GF-D8 (cell line): ENCODE measurements at places on chromosomes 12 and 14.
A peak's percentile ranks its signal among the peaks of the same experiment; 100 is the strongest.

- no peak for DNase-seq
These were observed 20.6 kb upstream of the PYGL start for GRCh38 chr14:50964683-50965390.

DNA sequence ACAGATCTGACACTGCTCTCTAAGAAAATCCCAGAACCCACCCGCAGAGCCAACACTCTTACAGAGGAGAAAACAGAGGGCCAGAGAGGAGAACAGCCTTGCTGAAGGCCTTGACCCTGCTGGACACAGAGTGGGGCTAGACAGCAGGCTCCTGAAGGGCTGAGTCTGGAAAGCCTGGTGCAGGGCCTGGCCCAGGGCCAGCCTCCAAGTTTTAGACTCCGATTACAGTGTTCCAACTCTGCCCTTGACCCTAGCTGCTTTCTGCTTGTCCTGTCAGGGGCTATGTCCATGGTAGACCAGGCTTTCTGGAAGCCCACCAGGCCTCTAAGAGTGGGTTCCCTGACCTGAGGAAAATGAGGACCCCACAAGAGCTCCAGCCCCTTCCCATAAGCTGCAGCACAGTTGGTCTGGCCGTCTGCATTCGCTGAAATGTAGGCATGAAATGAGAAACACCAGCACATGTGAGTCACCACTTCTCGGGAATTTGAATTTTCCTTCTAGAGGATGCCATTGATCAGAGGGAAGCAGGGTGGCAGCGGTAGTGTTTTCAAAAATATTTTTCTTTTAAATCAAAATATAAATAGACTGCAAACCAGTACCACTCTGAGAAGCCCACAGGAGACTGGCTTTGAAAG, 154.4 kb downstream of the CALM1 start:
- DNase-seq, result no peak

DNA sequence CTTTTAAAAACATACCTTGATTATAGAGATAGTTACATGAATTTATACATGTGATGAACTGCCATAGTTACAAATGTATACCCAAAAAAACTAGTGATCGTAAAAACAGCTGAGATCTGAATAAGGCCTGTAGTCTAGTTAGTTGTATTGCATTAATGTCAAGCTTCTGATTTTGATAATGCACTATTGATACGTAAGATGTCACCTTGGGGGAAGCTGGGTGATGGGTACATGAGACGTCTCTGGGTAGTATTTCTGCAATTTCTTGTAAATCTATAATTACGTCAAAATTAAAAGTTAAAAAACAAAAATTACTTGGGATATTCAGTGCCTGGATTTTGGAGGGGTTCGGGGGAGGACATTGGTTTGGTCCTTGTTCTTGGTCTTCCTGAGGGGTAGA, 144.4 kb downstream of the SAMD4A start:
- DNase-seq, result no peak

DNA sequence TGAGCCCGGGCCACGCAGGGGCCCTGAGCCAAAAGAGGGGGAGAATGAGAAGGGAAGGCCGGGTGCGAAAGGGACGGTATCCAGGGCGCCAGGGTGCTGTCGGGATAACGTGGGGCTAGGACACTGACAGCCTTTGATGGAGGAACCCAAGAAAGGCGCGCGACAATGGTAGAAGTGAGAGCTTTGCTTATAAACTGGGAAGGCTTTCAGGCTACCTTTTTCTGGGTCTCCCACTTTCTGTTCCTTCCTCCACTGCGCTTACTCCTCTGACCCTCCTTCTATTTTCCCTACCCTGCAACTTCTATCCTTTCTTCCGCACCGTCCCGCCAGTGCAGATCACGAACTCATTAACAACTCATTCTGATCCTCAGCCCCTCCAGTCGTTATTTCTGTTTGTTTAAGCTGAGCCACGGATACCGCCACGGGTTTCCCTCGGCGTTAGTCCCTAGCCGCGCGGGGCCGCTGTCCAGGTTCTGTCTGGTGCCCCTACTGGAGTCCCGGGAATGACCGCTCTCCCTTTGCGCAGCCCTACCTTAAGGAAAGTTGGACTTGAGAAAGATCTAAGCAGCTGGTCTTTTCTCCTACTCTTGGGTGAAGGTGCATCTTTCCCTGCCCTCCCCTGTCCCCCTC, 3.0 kb downstream of the SSTR1 start:
- DNase-seq, result no peak

- DNase-seq, result no peak
These were observed 54.5 kb upstream of the EVL start for GRCh38 chr14:100010679-100011078.

DNA sequence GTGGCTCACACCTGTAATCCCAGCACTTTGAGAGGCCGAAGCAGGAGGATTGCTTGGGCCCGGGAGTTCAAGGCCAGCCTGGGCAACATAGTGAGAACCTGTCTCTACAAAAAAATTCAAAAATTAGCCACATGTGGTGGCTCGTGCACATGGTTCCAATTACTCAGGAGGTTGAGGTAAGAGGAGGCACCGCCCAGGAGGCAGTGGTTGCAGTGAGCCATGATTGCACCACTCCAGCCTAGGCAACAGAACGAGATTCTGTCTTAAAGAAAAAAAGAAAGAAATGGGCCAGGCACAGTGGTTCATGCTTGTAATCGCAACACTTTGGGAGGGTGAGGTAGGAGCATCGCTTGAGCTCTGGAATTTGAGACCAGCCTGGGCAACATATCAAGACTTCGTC, 33.5 kb downstream of the MAP1LC3B2 start:
- peak; percentile 5 for DNase-seq

- no peak for DNase-seq
These were observed 40.2 kb downstream of the RIC8B start for GRCh38 chr12:106814714-106815113.

- DNase-seq, result no peak
These were observed 58.2 kb downstream of the CACNA1C start for GRCh38 chr12:2110849-2111566.

DNA sequence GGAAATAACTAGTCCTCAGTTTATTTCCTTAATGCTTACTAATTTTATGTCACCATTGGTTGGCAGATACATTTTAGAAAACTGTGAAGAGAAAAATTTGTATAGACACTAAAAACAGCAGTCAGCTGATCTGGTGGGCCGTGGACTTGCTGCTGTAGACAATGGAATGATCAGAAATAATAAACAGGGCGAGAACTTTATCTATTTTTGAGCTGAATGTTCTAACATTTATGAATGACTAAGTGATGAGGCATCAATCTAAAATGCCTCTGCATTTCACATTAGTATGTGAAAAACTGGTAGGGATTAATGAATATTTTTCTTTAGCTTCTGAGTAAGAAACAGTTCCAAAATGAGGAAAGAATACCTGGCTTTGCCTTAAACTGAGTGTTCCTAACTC, 24.8 kb upstream of the PKP2 start:
- no peak for DNase-seq

DNA sequence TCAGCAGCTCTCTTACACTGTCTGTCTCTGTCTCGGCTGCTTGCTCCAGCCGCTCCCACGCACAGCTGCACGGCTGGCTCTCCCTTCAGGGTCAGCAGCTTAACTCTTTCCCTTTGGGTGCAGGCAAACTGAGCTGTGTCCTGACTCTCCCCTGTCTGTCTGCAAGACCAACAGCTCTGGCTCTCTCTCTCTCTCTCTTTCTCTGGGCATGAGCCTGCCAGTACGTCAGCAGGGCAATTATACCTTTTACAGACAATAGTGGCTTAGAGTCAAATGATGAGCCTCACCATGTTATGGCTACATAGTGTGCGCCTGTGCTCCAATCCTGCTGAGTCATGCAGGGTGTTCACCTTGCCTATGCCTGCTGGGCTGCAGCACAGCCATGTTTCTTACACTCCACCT, 120.5 kb upstream of the DDHD1 start:
- DNase-seq, result no peak

GRCh38 chr12:130169256-130169655, 7.0 kb downstream of the FZD10 start:
- no peak for DNase-seq

GRCh38 chr12:12817616-12818015, 4.5 kb downstream of the DDX47 start:
- DNase-seq, result no peak

GRCh38 chr14:51789114-51789513, 71.3 kb upstream of the GNG2 start:
- DNase-seq, result no peak

- DNase-seq, result no peak
These were observed 57.3 kb upstream of the PIK3C2G start for GRCh38 chr12:18204053-18204452.

GRCh38 chr14:77882098-77882497, 82.2 kb downstream of the ADCK1 start:
- no peak for DNase-seq

GRCh38 chr14:53093206-53093605, 59.9 kb downstream of the DDHD1 start:
- no peak for DNase-seq

DNA sequence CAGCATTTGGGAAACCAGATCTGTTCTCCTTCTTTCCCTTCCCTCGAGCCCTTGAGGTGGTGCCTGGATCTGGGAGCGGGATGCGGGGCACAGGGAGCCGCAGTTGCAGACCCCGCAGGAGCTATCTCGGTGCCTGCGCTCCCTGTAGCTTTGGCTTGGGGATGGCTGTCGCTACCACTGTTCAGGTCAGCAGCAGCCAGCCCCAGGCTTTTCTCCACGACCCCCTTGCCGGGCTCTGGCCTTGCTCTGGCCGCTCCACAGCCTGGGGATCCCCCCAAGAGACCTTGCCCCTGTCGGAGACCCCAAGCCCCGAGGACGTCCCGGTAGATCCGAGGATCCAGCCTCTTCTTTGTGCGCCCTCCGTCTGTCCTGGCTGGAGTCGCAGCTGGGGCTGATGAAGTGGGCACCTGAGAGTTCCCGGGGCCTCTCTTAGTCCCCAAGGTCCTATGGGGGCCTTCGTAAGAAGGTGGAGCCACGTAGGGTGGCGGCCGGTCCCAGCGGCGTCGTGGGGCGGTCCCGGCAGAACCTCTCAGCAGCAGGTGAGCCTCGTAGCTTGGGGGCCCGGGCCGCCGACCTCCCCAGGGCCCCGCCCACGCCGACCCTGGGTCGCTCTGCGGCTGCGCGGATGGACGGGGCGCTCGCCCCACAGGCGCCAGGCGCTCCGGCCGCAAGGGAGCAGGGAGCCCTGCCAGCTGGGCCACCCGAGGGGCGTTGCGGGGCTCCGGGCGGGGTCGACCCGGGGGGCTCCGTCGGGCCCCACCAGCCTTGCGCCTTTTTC, 1.3 kb downstream of the DDN start:
- DNase-seq, result no peak

GRCh38 chr12:130479401-130480125, 141.9 kb downstream of the PIWIL1 start:
- no peak for DNase-seq

- no peak for DNase-seq
These were observed 13.3 kb upstream of the OAS3 start for GRCh38 chr12:112924986-112925385.

DNA sequence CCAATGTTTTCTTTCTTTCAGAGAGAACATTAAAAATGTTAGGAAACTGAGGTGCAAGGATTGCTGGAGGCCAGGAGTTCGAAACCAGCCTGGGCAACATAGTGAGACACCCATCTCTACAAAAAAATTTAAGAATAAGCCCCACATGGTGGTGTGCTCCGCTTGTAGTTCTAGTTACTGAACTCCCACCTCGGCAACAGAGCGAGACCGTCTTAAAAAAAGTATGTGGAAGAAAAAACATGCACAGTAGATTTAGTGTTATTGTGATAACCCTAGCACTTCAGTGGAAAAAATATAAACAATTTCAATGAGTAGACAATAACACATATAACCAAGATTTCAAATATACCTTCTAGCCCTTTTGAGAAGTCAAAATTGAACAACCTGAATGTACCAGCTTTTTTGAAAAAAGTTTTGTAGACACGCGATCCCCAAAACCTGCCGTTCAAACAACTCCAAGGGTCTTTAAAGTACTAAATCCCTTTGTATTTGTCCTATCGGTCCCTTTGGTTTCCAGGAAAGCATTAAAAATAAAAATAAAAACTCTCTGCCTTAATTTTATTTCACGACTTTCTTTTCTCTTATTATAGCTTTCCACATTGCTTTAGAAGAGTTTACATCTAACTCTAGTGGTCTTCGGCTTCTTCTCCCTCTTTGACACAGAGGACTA, 1.0 kb upstream of the ANO6 start:
- peak; percentile 18 for DNase-seq

DNA sequence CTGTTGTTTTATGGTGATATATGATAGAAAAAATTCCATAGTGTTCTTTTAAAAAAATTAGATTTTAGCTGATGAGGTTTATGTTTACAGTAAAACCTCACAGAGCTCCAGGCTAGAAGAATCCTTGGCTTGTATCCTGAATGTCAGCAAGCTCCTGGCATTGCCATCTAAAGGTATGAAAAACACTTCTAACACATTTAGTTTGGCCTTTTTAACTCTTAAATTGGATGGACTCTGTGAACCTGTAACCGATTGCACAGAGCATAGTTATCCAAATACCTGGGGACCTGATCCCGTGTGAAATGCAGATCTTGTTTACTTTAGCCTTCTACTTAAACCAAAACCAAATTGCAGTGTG, 241.1 kb upstream of the DCN start:
- no peak for DNase-seq

DNA sequence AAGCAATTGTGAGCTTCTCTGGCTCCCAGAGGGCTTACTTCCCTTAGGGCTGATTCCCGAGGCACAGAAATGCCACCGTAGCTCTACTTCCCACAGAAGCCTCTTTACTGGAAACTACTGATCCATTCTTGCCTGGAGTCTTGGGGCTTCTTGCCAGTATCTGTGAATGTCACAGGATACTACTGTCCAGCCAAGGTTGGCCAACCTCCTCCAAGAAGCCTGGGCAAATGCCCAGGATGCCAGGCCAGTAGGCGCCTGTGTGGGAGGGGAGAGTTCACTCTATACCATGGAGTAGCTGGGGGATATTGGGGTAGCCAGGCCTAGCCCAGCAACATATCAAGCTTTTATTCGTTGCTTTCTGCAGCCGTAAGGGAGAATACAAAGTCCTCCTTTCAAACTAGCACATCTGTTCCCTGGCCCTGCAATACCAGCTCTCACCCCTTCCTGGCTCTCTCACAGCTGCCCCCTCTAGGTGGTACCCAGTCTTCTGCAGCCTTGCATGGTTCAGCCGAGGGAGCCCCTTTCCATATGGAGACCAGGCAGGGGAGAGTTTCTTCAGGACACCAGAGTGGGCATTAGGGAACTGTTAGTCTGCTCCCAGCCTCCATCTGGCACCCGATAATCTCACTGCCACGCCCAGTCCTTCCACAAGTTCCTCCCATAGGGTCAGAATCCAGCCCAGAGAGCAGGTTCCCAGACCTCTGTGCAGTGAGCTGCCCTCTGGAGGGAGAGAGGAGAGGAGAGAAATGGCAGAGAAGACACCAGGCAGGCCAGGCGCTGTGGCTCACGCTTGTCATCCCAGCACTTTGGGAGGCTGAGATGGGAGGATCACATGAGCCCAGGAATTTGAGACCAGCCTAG, 24.3 kb upstream of the PLEK2 start:
- DNase-seq, result no peak

- DNase-seq, result no peak
These were observed 16.0 kb downstream of the DBX2 start for GRCh38 chr12:45034861-45035265.
